Naive B cell (primary cell): ENCODE measurements at places on chromosomes 4 and X. TPM values are rescaled to one million over a fixed set of nuclear protein-coding genes. Genes with fewer than 3 reads are reported as not detected.

The GPR119 gene
- not detected for polyA plus RNA-seq

- H3K4me1 ChIP-seq = peaks cover 8% of the 10 kb centered on the region
- no peak overlapping the region for H3K4me3 ChIP-seq
- no peaks in the 10 kb centered on the region for H3K27me3 ChIP-seq
- H3K27ac ChIP-seq = peak overlapping the region; percentile 32
- peaks cover 16% of the 10 kb centered on the region for H3K36me3 ChIP-seq
These were observed 11.5 kb downstream of the PRPS2 start for GRCh38 chrX:12802741-12803140.

The UGT2B10 gene
- polyA plus RNA-seq = not detected

DNA sequence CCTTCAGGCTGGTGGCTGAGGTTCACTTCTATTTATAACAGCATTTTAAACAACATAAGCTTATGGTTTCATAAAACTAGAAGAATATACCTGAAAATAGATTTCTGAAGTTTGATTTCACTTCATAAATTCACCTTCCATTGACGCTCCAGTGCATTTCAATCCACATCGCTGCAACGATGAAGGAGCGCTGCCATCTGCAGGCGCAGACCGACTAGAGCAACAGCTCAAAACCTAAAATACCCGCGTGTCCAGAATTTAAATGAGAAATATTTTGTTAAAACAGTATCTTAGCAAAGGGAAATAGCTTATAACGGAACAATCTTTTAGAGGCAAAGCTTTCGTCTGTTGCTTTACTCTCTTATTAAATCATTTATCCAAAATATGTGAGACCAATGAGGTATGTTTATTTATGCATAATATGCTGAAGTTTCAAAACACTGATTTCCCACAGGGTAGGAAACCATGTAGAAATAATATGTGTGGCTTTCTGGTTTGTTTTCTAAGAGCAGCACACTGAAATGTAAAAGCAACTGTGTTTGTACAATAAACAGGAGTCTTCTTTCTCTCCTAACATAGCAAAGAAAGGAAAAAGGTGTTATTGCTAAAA lies 816.4 kb upstream of the FRG1 start:
- no peak for DNase-seq
- no peaks in the 10 kb centered on the region for H3K36me3 ChIP-seq
- H3K4me1 ChIP-seq = no peaks in the 10 kb centered on the region
- H3K27ac ChIP-seq = no peak overlapping the region

GRCh38 chrX:103637604-103638338 lies 9.0 kb downstream of the TCEAL1 start:
- no peaks in the 10 kb centered on the region for H3K36me3 ChIP-seq
- H3K27me3 ChIP-seq = peaks cover 13% of the 10 kb centered on the region
- no peak overlapping the region for H3K4me3 ChIP-seq
- DNase-seq = no peak
- no peaks in the 10 kb centered on the region for H3K4me1 ChIP-seq
- H3K27ac ChIP-seq = no peak overlapping the region

DNA sequence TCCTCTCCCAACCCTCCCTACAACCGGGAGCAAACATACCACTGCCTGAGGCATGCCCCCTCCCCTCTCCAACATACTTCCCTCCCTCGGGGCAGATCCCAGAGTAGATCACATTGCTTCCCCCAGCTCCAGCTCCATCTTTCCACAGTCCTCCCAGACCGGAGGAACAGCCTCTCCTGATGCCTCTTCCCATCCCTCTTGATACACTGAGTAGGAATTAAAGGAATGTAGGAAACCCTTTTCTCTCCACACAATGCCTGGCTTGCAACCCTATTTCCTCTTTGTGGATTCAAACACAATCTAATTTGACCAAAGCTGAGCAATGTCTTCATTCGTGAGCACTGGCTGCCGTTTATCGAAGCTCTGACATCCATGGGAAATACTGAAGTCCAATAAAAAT lies 339.8 kb downstream of the BCOR start:
- no peak for DNase-seq
- no peak overlapping the region for H3K27ac ChIP-seq
- H3K4me1 ChIP-seq = no peaks in the 10 kb centered on the region
- no peaks in the 10 kb centered on the region for H3K27me3 ChIP-seq
- H3K4me3 ChIP-seq = no peak overlapping the region

DNA sequence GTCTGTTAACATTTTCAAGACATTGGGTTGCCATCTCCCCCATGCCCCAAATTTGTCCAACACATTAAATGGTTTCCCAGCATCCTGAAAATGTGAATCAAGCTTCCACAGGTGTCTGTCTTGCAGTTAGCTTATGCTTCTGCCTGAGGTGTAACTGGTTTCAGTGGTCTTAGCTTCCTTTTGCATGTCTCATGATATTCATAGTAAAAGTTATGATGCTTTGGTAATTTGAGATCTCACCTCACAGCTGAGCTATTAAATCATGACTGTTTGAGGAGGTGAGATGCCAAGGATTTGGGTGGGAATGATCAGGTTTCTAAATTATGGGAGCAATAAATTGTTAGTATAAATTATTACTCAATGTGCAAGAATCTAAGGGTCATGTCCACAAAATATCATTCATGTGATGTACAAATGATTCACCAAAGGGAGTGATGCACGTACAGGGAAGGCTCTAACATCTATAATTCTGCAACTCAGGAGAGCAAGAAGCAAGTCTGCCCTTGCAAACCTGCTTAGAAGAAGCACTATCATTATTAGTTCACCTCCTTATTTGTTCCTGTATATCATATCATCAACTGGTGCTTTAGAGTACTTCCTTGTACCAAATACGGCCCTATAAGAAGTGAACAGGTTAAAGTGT lies 17.1 kb upstream of the RAI2 start:
- H3K4me1 ChIP-seq = no peaks in the 10 kb centered on the region
- no peaks in the 10 kb centered on the region for H3K36me3 ChIP-seq
- peaks cover 9% of the 10 kb centered on the region for H3K27me3 ChIP-seq
- no peak for DNase-seq

The ENPEP gene
- not detected for polyA plus RNA-seq

- H3K4me3 ChIP-seq = no peak overlapping the region
- DNase-seq = no peak
- no peaks in the 10 kb centered on the region for H3K36me3 ChIP-seq
- H3K4me1 ChIP-seq = no peaks in the 10 kb centered on the region
- no peak overlapping the region for H3K27ac ChIP-seq
These were observed 26.2 kb downstream of the TMEM144 start for GRCh38 chr4:158236304-158237030.

DNA sequence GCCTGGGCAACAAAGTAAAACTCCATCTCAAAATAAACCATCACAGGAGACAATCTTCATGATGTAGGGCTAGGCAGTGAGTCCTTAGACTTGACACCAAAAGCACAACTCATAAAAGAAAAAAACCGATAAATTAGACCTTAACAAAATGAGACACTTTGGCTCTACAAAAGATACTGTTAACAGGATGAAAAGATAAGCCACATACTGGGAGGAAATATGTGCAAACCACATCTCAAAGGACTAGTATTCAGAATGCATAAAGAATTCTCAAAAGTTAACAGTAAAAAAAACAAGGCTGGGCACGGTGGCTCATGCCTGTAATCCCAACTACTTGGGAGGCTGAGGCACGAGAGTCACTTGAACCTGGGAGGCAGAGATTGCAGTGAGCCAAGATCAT lies 13.2 kb downstream of the EFHC2 start:
- no peak overlapping the region for H3K27ac ChIP-seq
- H3K4me3 ChIP-seq = no peak overlapping the region
- no peak for DNase-seq
- H3K36me3 ChIP-seq = no peaks in the 10 kb centered on the region
- H3K4me1 ChIP-seq = no peaks in the 10 kb centered on the region

GRCh38 chr4:98677799-98678198 lies 19.4 kb upstream of the TSPAN5 start:
- H3K27me3 ChIP-seq = no peaks in the 10 kb centered on the region
- H3K4me1 ChIP-seq = peaks cover 10% of the 10 kb centered on the region
- H3K27ac ChIP-seq = no peak overlapping the region
- no peak for DNase-seq
- H3K36me3 ChIP-seq = no peaks in the 10 kb centered on the region
- H3K4me3 ChIP-seq = no peak overlapping the region

DNA sequence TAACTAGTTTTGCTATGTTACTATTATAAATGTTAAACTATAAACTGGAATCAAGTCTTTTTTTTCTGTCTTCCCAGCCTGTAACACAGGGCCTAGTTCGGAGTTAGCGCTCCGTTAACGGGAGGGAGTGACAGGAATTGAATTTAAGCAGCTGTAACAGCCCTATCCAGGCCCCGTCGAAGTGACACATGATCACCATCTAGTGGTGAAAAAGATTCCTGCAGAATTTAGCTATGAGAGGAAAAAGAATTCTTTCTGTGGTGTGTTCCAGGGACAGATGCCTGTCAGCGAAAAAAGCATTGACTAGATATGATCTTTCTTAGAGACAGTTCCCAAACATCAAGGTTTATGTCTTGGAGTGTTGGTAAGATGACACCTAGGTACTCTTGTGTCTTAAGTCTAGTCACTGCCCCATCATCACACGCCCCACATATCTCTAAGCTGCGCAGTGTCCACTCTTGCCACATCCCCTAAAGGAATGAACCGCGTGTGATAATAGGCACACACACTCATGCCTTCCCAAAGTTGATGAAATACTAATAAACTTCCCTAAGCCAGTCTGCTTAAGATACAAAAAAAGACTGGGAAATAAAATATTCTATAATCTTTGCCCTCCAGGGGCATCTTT lies 2.1 kb downstream of the GAB3 start:
- no peak overlapping the region for H3K4me3 ChIP-seq
- peak; percentile 55 for DNase-seq
- H3K36me3 ChIP-seq = no peaks in the 10 kb centered on the region

The KLKB1 gene
- not detected for polyA plus RNA-seq

The SSX4 gene
- polyA plus RNA-seq = not detected

DNA sequence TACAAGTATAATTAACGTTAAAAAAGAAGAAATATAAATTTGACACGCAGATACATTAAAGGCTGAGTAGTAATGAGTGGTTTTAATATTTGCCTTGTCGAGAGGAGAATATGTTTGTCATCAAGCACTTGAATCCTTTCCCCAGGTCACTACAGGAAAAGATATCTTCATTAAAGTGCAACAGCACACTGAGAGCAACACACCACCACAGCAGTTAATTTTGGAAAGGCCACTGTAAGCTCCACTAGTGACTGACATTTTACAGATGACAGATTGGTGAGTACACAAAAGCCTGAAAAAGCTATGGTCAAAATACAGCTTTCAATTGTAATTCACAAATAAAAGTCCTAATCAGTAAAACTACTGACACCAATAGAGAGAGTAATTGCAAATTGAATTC lies 76.6 kb downstream of the ZNF718 start:
- H3K36me3 ChIP-seq = peaks cover 30% of the 10 kb centered on the region
- H3K27ac ChIP-seq = no peak overlapping the region
- H3K4me3 ChIP-seq = no peak overlapping the region
- H3K27me3 ChIP-seq = no peaks in the 10 kb centered on the region
- no peak for DNase-seq

GRCh38 chrX:132433001-132433400 lies 55.8 kb downstream of the MBNL3 start:
- H3K27me3 ChIP-seq = no peaks in the 10 kb centered on the region
- H3K27ac ChIP-seq = no peak overlapping the region
- H3K36me3 ChIP-seq = peaks cover 5% of the 10 kb centered on the region
- H3K4me1 ChIP-seq = no peaks in the 10 kb centered on the region
- no peak overlapping the region for H3K4me3 ChIP-seq

DNA sequence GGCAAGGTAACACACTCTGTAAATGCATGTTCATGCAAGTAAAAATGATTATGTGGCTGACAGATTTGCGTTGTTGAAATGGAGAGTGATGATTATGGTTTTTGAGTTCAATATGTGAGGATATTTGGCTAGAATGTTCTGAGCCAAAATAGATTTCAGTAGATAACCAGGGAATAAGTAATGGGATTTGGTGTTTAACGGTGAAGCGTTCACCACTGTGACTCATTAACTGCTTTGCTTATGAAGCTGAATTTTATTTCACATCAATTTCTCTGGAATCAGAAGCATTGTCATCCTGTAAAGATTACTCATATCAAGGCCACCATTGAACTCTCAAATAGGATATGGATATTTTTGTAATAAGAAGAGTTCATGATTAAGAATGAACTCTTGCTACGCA lies 11.7 kb downstream of the AFP start:
- no peaks in the 10 kb centered on the region for H3K4me1 ChIP-seq
- no peak overlapping the region for H3K27ac ChIP-seq
- H3K27me3 ChIP-seq = peaks cover 7% of the 10 kb centered on the region
- H3K36me3 ChIP-seq = no peaks in the 10 kb centered on the region
- DNase-seq = no peak
- H3K4me3 ChIP-seq = no peak overlapping the region

The FSTL5 gene
- polyA plus RNA-seq = not detected

DNA sequence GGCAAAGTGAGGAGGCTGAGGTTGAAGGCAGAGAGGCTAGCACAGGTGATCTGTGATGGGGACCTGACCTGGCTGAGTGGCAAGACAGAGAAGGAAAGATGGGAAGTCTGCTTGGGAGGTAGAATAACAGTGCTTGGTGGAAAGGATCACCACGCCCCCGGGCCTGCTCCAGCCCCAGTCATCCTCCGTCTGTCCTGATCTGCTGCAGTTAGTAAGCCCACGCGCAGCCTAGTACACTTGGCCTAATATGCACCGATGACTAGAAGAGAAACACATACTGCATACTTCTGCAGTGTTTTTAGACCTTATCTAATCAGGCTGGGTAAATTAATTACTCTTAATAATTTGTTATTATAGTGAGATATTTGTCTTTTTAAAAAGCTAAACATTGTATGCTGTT lies 103.7 kb upstream of the KLF3 start:
- no peak overlapping the region for H3K27ac ChIP-seq
- no peak for DNase-seq
- no peak overlapping the region for H3K4me3 ChIP-seq

The RBM47 gene
- polyA plus RNA-seq = 1.4 TPM

DNA sequence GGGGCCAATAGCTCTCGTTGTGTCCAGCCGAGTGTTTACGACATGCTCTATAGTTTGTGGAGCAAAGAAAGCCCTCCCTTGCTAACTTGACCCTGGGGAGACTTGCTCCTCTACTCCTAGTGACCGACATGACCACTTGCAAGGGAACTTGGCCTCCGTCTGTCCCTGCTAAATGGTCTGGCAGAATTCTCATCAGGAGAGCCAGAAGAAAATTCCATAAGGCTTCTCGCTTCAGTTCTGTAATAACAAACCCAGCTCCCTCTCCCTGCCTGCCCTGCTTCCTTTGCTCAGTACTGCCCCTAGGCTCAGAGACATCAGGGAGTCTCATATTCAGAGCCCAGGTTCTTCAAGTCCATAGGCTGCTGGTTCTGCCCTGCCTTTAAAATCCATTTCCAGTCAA lies 13.0 kb downstream of the DOCK11 start:
- H3K4me3 ChIP-seq = no peak overlapping the region
- H3K27ac ChIP-seq = peak overlapping the region; percentile 61

The ZDHHC15 gene
- polyA plus RNA-seq = not detected

The PRSS48 gene
- polyA plus RNA-seq = not detected
